HEK293T (cell line): ENCODE measurements at places on chromosomes 11 and 22.

DNA sequence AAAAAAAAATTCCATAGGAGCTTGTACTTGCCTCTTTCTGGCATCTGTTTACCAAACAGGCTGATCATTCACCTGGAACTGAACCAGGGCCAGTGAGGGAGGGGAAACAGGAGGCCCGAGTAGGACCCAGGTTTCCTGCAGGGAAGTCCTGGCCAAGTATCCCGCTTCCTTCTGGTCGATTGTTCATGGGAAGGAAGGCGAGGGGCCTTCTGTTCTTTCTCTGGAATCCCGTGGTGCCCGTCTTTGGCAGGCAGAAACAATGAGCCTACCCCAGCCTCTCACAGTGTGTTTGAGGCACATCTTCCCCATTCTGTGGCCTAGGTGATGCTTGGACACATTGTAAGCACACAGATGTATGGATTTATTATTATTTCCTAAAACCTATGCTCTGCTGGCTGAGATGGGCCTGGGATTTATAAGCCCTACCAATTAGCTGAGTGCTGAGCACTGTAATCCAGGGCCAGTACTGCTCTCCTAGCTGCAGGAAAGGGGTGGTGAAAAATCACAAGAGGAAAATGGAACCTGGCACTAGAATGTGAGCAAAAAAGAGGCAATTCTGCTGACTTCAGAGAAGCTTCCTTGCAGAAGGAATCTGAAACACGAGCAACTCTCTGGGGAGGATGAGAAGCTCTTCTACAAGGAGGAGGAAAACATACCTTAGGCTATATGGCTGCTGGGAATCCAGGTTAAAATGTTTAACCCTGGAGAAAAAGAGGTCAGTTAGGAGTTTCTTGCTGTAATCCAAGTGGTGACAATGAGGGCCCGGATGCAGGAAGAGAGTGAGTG is 53.5 kb downstream of the PRR5L start:
- no peak for DNase-seq

GRCh38 chr11:109856928-109857327 is 236.3 kb upstream of the ZC3H12C start:
- DNase-seq, result no peak

DNA sequence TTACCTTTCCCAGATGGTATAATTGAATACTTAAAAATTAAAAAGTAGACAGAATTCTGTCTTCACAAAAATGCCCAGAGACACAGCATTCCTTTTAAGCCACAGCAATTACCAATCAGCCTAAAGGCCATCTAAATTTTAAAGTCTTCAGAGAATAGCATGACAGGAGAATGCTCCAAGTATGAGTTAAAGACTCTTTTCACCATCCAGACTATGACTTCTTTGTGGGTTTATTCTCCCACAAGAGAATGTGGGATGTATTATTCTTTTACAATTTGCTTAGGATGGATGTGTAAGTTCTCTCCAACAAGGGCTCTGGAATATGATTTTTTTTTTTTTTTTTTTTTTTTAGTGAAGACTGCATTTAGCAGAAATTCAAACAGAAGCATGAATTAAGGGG is 249.9 kb downstream of the TTC28 start:
- no peak for DNase-seq

DNA sequence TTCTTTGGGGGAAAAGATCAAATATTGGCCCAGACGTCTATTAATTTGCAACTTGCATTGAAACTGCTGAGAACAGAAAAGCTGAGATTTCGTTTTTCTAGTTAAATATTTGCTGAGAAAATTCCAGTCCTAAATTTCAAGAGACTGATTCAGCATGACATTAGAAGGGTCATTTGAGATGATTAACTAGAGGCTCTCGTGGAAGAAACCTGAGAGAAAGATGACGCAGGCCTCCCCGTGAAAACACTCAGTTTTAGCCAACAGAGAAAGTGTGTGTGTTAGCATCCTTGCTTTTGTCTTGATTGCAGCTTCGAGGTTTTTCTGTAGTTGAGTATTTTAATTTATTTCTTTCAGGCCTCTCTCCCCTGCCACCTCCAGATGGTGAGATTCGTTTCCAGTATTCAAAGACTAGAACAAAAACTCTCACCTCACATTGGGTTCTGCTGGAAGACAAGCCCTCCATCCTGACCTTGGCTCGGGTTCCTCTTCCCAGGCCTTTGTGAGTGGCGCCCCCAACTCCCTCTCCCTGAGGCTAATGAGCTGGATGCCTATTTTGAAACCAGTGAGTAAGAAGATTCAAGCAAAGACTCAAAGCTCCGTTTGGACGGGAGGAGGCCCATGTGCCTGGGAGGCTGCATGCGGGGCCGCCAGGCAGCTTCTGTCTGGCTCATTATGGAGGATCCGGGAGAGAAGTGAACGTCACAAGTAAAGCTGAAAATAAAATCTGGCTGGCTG is 52.4 kb downstream of the CELSR1 start:
- no peak for DNase-seq

- no peak for DNase-seq
These were observed 366.0 kb upstream of the NARS2 start for GRCh38 chr11:78940500-78941225.

DNA sequence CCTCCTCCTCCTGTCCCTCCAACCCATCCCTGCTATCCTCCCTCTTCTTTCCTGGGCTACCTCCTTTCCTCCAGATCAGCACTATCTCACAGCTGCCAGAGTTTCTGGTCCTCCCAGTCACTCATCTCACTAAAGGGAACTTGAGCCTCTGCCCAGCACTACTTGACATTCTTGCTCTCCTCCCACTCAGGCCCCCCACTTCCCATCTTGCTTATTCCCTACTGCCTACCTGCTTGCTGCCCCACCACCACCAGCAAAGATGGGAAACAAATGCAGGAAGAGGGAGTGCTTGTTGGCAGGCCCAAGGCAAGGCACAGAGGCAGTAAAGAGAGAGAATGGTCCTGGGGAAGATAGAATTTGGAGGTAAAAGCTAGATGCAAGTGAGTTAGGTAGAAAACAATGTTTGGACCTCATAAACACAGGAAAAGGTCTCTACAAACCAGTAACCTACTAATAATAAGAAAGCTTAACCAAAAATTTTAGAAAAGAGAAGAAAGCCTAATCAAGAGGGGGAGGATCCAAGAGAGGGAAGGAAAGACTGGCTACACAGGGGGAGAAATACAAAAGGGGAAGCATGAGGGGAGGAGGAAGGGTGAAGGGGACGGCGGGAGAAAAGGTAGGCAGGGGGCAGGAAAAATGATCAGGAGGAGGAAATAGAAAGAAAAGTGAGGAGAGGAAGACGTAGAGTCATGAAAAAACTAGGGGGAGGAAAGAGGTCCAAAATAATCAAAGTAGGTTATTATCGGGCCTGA is 63.6 kb downstream of the PAK1 start:
- DNase-seq, result no peak

- DNase-seq, result no peak
These were observed 551 bp downstream of the AGBL2 start for GRCh38 chr11:47714554-47715081.
